NCI-H1694 (cell line): ENCODE measurements at places on chromosomes 7 and 10.

DNA sequence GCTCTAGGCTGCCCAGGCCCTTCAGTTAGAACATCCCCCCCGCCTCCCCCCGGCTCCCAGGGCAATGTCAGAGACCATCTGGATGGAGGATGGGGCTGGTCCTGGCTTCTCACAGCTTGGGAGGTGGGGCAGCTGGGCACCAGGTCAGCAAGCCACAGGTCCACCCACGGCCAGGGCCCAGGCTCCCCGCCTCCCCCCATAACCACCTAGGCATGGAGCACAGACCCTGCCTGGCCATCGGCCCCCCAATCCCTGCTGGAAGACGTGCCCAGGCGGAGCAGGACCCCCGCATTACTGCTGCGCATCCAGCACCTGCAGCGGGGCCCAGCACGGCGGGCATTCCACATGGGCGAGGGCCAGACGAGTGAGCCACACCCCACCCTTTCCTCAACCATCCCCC lies 169.6 kb downstream of the ELFN1 start:
- no peak for DNase-seq

- DNase-seq, result peak; percentile 19
Measured at GRCh38 chr7:134750083-134751062, 29.1 kb upstream of the CALD1 start.

DNA sequence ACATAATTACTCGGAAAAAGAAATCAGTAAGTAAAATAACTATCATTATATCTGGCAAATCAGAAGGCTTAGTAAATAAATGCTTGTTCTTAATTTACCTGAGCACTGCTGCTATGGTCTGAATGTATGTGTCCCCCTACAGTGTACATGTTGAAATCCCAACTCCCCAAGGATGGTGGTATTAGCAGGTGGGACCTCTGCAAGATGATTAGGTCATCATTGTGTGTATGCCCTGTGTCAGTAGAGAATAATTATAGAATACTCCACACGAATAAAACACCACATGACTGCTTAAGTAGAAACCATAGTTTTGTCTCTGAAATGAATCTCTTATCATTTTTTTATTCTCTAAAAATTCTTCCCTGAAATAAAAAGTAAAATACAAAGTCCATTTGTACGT lies 101.6 kb downstream of the RNF133 start:
- DNase-seq, result no peak

DNA sequence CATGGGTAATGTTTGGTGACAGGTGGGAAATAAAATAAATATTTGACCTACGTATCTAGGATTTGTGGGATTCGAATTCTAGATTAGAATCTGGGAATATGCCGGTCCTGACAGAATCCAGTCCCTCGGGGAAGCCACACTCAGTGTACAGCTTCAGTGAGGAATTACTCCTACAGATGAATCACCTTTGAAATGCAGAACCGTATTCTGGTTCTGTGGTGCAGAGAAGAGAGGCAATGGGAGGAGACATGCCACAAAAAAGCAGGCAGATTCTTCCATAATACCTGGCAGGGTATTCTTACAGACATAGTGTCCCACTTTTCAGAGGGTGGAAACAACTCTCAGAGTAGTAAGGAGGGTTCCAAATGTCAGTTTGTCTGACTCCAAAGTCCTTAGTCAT lies 286.9 kb downstream of the SORCS1 start:
- DNase-seq, result no peak

DNA sequence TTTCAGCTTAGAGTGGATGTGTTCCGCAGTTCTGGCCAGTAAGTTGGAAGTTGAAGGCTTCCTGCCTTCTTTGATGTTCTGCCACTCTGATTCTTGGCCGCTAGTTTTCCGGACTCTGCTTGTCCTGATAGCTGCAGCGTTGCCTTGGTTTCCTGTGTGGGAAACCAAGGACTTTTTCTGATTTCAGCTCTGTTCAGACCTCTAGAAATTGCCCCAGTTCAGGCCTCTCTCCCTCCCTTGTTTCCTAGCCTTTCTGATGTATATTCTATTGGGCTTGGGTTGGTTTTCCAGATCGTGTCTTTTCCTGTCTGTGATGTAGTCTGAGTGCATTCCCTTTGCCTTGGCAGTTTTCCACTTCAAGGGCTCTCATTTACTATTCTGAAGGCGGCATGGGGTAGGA lies 318.7 kb downstream of the BBS9 start:
- no peak for DNase-seq

DNA sequence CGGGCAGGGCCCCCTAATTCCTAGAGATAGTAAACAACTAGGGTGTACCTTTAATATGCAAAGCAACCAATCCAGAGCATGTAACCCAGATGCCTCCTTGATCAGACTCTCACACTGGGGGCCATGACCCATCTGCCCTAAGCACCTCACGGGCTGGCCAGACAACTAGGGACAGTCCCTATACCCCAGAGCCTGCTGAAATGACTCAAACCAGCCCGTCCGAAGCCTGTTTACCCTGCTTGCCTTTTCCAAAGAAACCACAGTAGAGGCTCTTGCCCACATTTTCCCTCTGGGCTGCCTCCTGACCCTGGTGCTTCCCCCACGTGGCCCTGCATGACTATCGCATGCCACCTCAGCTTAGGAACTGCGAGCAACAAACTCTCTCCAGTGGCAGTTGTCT lies 46.2 kb downstream of the RGS10 start:
- DNase-seq, result no peak
